ENCODE measurements at places on chromosomes 7 and 10. TPM values are rescaled to one million over a fixed set of nuclear protein-coding genes. Genes with fewer than 3 reads are reported as not detected.

DNA sequence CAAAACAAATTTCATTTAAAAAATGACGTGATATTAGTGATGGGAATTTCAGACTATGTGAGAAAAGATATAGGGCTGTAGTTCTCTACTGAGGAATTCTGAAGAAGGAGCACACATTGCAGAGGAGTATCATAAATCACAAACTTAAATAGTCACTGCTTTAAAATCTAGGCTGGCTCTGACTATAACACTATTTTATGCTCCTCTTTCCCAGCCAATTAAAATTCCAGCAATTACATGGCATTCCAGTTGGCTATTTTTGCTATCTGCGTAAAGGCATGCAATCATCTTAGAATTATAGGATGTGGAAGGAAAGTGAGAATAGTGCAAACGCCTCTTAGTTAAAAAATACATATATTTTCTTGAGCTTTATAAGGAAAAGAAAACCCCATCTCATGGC, 123.1 kb downstream of the GNAI1 start:
- no peak for DNase-seq

DNA sequence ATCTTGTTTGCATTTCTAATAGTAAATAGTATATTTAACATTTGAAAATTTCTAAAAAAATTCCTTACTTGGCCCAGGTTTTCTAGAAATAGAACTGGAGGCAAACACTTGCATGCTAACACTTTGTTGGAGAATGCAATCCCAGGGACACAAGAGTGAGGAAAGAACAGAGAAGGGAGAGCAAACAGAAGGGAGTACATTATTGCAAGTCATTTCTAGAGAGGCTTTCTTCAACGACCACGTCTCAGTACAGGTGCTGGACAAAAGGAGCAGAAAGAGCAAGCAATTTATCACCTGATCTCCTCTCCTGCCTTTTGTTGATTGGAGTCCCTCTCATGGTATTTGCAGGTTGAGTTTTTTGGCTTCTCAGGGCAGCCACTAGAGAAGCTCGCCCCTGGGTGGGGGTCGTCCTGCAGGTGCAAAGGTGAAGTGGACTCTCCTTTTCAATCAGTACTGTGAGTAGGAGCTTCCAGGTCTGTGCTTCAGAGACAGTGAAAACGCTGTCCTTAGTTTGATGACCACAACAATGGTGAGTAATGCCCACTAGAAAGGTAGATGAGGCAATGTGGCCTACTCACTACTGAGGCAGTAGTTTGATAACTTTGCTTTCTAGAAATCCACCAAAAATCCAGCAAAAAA, 5.2 kb downstream of the CPED1 start:
- DNase-seq: no peak

- no peak for DNase-seq
Observed at GRCh38 chr10:683448-684071, 5.9 kb downstream of the DIP2C start.

TUBB8 gene
- not detected for total RNA-seq
